ENCODE measurements at places on chromosomes 2 and 18.
A peak's percentile ranks its signal among the peaks of the same experiment; 100 is the strongest.

- DNase-seq: no peak
Observed at GRCh38 chr2:125559186-125559585, 1096.8 kb upstream of the GYPC start.

GRCh38 chr2:58930537-58930936, 689.4 kb upstream of the FANCL start:
- DNase-seq: no peak

DNA sequence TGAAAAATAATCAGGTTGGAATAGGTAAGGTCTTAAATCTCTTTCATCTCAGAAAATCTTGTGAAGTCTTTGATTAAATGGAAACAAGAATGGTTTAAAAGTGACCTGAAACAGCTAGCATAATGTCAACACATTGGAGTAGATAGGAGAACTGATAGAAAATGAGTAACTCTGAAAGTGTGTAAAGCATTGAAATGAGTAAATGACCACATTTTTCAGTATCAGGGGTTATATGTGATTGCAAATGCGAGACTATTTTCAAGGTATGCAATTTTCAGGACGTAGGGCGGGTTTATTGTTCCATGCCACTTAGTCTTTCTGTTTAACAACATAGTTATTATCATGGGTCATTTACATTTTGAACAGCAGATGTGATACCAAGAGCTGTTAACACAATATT, 1383.2 kb downstream of the LRP1B start:
- DNase-seq: no peak

- DNase-seq: no peak
Observed at GRCh38 chr2:204145791-204146190, 209.2 kb downstream of the ICOS start.

DNA sequence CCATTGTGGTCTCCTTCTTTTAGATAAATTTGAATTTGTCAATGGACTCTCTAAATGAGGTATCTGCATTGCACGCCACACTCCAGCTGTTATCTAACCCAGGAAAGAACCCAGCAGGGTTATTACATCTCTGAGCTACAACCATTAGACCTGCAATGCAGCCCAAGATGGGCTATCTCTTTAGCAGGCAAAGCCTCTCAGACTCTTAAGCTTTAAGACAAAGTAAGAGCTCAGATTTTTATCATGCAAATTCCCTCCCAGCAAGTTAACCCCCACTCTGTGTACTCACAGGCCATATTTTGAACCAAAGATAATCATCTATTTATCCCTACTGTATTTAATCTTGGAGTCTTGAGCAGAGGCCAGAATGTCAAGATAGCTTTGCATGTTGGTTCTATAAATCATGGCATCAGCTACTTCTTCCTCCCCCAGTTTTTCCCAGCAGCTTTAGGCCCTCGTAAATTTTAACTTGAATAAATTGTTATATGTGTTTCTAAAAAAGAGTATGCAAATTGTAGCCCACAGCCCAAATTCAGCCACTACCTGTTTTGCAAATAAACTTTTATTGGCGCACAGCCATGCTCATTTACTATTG, 273.7 kb upstream of the PKDCC start:
- DNase-seq: no peak

GRCh38 chr2:173659509-173659908, 304.8 kb downstream of the CDCA7 start:
- DNase-seq: no peak

DNA sequence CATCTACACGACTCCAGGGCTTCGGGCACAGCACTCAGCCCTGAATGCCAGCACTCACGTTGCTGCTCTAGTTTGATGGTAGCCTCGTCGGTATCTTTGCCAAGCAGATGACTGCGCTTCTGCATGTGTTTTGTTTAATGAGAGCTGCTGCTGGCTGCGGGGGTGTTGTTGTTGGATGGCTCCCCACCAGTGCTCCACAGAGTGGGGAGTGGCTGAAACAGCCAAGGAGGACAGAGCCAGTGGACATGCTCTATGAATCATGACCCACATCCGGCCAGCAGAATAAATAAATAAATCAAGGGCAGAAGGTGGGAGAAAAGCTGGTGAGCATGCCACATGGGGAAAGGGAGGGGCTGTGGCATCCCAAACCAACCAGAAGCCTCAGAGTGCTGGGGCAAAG, 131.2 kb upstream of the SOX11 start:
- no peak for DNase-seq

DNA sequence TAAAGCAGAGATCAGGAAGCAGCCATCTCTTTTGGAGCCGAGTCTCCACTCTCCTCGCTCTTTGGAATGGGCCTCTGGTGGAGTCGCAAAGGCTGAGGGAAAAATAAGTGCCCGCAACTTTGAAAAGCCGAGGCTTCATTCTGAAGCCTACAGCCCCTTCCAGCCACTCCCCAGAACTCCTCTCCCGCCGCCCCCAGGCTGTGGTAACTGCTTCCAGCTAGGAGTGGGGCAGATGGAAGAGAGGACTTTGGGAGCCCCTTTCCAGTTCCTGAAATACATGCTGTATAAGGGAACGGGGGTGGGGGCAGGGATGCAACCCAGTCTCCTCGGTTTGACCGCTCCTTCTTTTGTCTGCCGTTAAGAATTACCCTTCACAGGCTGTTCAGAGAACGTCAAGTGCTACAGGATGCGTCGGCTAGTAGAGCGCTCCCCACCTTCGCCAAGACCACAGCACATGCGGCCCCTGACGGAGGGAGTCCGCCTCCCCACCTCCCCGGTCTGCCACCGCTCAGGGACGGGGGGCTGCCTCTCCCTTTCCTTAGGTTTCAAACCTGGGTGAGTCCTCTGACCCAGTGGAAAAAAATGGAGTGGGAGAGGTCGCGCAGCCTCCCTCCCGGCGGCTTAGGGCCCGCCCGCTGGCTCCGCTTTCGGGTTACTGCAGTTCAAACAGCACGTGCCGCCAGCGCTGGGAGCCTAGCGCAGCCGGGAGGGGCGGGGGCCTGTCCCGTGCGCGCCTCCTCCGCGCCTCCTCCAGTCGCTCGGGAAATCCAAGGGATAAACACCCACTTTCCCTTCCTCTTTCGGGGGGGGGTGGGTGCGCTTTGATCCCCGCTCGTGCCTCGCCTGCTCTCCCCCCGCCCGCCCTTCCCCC, 4.9 kb downstream of the CYP26B1 start:
- DNase-seq: no peak

DNA sequence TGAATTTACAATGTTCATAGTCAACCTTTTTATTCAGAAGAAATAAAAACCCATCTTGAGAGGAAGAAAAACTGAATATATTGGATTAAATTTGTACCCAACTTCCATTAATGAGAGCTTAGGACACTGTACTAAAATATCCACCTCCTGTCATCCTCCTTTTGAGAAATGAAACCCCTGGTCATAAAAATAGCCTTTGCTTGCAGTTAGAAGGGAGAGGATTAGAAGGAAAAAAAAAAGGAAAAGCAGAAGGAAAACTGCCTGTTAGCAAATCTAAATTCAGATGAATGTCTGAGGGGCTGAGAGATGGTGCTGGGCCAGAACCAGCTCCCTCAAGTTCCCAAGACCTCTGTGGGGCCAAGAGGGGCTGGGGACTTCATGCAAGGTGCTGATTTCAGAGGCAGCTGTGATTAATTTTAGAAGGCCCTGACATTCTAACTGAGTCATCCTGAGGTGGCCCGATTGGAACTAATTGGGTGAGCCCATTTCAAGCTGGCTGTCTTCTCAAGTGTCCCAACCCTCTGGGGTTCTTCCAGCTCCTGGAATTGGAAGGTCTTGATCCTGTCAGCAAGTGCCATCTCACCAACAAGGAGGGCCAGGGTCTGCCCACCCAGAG, 38.4 kb upstream of the BIN1 start:
- no peak for DNase-seq

DNA sequence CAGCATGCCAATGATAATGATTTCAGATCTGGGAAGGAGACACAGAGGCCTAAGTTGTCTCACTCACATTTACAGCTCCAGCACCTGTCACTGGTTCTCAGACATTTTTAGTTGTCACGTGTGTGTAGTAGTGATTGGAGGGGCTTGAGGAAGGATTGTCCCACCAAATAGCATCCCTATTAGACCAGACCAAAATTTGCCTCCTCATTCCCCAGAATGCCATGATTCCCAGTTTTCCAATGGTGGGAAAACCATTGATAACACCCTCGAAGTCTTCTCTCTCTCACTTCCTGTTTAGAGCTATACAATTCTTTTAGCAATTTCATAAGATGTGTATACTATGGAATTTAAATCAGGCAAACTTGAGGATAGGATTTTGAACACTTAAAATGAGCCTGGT, 52.5 kb downstream of the CCDC141 start:
- no peak for DNase-seq

DNA sequence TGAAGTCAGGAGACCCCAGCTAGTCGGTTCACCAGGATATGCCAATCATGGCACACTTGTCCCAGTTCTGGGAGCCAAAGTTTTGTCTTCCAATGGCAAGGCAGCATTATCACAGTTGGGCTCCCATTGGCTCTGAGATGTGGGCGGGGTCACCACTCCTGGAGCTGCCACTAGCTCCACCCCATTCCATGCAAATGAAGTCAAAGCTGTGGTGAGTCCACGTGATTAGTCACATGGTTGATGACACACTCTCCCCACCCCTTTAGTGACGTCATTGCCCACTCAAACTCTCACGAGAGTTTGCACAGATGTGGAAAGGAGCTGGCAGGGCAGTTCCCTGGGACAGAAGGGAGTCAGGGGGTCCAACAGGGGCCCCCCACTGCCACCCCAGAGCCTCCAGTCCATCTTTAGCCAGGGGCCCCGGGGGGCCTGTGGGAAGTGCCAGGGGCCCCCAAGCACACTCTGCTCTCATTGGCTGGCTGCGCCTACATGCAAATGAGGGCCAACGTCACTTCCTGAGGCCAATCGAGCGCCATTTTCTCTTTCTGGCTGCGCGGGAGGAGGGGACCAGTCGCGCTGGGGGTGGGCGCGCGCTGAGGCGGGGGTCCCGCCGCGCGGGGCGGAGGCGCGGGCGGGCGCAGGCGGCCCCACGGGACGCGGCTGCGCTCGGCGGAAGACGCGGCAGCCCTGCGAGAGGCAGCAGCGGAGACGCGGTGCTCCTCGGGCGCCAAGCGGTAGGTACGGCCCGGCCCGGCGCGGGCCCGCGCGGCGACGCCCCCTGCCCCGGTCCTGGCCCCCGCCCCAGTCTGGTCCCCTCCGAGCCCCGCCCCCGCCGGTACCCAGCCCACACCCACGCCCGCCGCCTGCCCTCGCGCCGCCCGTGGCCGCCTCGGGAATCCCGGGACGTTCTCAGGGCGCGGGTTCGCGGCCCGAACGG, at the start of gene ADNP2:
Gene ADNP2, plus strand, starts transcription at position 524 of the 937 bp plus-strand sequence. CDS start 8,281 bp downstream, outside the sequence.
- DNase-seq: peak; percentile 78

GRCh38 chr2:170098626-170099312, 79.2 kb upstream of the MYO3B start:
- no peak for DNase-seq

DNA sequence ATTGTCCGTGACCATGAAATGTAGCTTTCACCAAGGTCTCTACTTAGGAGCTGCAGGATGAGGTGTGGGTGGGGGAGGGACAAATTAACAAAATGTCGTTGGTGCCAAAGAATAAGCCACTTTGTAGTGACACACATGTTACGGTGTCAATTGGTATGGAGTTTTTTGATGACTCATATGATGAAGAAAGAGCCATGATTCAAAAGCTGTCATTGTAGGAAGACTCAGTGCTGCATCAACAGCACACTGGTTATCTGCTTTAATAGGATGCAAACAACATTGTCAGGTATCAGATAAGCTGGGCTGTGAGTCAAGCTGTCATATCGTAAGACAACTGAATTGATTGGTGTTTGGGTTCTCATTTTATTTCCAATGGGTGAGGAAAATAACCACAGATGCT, 36.6 kb upstream of the BOD1L2 start:
- no peak for DNase-seq

GRCh38 chr2:229689307-229689839, 25.0 kb downstream of the DNER start:
- no peak for DNase-seq
